ENCODE measurements at places on chromosomes 11 and 22.

GRCh38 chr22:40499209-40499623 is 128.8 kb downstream of the SGSM3 start:
- no peak for DNase-seq

DNA sequence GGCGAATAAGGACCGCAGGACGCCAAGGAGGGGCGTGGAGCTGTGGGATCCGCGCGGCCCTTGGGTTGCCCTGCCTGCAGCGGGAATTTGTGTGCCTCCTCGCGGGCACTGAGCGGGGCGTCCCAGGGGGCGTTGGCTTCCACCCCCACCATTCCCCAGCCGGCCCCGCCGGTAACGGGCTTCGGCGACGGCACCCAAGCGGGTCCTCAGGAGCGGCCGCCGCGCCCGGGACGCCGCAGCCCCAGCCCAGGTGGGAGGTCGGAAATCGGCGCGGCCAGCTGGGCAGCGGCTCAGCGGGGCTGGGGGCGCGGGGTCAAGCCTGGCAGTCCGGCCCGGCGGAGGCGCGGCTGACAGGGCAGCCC is 320 bp downstream of the CLTCL1 start:
- peak; percentile 39 for DNase-seq

DNA sequence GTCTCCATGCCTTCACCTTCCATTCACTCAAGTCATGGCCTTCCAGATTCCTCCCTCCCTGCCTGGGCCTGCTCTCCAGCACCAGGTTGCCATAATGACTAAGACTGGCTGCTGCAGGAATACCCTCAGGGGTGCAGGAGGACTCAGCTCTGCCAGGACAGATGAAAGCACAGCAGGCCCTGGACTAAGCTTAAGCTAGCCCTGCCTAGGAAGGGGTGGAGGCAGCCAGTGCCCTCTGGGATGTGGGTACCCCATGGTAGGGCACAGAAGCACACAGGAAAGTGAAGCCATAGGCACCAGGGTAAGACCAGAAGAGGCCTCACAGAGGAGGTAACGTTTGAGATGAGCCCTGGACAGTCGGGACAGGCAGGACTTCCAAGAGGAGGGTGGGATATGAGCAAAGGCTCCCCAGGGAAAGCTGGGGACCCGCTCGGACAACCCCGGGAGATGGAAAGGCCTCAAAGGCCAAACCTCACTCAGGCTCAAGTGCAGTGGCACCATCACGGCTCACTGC is 3.0 kb upstream of the RIN1 start:
- DNase-seq: no peak

- DNase-seq: no peak
Observed at GRCh38 chr11:103987629-103988594, 48.5 kb upstream of the DDI1 start.

DNA sequence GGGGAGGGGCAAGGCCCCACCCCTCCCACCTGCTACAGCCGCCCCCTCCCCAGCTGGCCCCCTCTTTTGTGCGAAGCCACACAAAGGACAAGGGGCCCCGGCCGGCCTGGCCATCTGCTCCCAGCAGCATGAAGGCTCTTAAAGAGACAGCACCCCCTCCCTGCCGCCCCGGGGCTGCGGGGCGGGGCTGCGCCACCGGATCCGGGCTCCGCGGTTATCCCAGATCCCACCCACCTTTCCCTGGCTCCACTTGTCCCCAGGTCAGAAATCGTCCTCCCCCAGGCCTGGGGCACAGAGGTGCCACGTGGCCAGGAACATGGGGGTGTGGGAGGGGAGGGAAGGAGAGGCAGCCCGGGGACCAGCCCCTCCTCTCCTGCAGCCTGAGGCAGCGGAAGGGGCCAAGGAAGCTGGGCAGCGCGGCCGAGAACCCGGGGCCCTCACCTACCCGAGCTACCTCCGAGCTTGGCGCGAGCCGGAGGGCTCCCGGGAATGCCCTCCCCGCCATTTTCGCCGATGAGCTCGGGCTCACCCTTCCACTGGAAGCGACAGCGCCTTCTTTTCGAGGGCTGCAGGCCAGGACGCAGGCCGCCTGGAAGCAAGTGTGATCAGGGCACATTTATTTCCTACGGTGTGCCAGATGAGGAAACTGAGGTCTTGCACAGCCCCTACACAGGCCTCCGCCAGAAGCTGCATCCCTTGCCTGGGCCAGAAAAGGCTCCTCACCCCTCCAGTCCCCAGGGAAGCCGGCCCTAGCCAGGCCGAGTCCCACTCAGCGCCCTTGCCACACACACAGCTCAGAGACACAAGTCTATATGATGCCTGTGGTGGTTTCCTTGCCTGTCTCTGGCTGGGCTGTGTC is 2.5 kb upstream of the RCOR2 start:
- DNase-seq: no peak

DNA sequence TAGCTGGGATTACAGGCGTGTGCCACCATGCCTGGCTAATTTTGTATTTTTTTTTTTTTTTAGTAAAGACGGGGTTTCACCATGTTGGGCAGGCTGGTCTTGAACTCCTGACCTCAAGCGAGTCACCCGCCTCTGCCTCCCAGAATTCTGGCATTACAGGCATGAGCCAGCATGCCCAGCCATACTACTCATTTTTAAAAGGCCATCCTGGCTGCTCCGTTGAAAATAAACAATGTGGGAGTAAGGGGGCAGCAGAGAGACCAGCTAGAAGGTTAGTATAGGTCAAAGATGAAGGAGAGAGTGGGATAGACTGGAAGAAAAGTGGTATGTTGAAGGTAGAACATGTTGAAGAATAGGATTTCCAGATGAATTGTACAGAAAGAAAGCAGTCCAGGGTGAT is 17.6 kb upstream of the LIN7C start:
- DNase-seq: no peak

- peak; percentile 86 for DNase-seq
Observed at GRCh38 chr11:66421492-66422205, 814 bp downstream of the NPAS4 start.

DNA sequence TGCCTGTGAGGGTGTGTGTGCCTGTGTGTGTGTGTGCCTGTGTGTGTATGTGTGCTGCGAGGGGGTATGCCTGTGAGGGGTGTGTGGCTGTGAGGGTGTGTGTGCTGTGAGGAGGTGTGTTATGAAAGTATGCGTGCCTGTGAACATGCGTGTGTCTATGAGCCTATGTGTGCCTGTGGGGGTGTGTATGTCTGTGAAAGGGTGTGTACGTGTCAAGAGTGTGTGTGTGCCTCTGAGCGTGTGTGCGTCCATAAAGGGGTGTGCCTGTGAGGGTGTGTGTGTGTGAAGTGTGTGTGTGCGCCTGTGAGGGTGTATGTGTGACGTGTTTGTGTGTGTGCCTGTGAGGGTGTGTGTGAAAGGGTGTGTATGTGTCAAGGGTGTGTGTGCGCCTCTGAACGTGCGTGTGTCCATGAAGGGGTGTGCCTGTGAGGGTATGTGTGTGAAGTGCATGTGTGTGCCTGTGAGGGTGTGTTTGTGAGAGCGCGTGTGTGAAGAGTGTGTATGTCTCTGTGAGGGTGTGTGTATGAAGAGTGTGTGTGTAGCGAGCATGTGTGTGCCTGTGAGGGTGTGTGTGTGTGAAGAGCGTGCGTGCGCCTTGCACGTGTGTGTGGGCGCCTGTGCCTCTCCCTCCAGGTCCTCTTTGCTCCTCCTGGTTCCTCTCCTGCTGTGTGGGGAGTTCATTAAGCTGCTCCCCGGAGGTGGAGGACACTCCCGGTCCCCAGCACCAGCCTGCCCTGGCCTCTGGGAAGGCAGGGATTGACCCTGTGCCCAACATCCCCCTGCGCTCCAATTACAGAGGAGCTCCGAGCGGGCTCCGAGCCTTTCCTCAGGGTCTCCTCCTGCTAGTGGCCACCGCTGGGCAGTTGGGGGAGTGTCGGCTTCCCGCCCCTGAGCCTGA is 53.3 kb downstream of the CACNA1I start:
- DNase-seq: no peak

GRCh38 chr22:34814260-34815025 is 251.5 kb upstream of the ISX start:
- no peak for DNase-seq

DNA sequence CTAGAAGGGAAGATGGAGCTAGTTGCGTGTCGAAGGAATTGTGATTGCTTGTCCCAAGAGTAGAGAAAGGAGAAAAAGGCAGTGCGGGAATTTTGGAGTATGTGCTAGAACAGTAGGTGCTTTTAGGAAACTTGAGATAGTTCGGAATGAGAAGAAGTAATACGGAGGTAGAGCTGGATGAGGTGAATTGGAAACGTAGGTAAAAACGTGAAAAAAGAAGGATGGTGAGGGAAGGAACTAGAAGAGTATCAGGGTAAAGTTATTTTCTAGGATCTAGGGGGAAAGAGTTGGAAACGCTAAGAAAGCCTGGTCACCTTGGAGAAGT is 1.4 kb downstream of the CEP57 start:
- no peak for DNase-seq

DNA sequence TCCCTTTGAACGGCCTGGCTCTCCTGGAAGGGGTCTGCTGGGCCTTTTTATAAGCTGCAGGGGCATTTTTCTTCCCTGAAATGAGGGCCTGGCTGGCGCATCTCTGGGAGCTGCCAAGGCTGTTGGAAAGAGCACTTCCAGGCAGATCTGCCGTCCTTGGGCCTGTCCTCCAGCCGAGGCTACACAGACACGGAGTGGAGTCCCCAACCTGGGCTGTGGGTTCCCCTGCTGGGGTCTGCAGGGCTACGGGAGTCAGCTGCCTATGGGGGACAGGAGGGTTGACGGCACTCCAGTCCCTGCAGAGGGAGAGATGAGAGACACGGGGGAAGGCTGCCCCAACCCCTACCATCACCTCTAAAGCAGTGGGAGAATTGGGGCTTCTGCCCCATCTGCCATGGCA is 606.6 kb downstream of the TBC1D22A start:
- no peak for DNase-seq

- no peak for DNase-seq
Observed at GRCh38 chr11:2776351-2777061, 76.7 kb upstream of the KCNQ1OT1 start.

DNA sequence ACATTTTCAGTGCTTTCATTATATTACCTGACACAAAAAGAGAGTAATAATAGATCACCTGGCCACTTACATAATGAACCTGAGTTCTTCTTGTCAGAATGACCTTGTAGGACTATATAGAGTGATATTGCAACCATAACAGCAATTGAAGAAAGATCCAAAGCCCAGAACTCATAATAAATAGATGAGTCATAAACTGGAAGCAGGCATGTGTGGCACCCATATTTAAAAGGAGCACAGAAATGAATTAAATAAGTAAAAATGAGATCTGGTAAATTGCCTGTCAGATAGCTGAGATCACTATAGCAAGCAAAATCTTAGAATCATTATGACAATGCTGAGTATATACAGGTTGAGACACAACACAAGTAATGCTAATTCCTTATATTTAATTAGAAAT is 331.8 kb downstream of the AASDHPPT start:
- DNase-seq: no peak

DNA sequence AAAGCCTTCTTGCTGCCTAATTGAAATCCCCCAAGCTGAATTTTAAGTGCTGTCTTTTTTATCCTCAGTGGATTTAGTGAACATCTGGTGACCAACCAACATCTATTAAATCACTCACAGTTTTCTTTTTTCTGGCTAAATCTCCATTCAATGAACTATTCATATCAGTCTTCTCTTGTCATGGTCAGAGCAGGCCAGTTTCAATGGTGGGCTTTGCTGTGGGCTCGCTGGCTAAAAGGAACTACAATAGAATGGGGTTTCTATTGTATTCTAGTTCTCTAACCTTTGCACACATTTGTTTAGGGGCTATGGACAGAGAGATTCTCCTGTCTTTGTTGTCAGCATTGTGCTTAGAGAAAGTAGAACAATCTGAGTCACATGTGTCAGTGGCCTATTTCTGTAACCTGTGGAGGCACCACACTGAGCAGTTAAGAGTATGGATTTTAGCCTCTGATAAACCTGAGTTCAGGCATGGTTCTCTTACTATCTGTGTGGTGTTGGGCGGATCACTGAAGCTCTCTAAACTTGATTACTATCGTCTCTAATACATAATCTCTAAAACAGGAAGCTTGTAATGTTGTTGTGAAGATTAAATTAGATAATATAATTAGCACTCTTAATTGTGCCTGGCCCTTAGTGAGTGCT is 94.2 kb upstream of the CADM1 start:
- DNase-seq: no peak

DNA sequence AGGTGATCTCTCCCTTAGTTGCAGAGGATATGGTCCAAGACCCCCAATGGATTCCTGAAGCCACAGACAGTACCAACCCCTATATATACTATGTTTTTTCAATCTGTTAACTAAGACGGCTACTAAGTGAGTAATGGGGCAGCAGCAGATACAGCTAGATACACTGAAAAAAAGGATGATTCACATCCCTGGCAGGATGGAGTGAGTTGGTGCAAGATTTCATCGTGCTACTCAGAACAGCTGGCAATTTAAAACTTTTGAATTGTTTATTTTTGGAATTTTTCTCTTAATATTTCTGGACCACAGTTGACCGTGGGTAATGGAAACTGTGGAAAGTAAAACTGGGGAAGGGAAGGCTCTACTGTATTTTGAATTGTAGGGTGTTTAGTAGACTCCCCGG is 17.0 kb upstream of the TMEM218 start:
- no peak for DNase-seq

DNA sequence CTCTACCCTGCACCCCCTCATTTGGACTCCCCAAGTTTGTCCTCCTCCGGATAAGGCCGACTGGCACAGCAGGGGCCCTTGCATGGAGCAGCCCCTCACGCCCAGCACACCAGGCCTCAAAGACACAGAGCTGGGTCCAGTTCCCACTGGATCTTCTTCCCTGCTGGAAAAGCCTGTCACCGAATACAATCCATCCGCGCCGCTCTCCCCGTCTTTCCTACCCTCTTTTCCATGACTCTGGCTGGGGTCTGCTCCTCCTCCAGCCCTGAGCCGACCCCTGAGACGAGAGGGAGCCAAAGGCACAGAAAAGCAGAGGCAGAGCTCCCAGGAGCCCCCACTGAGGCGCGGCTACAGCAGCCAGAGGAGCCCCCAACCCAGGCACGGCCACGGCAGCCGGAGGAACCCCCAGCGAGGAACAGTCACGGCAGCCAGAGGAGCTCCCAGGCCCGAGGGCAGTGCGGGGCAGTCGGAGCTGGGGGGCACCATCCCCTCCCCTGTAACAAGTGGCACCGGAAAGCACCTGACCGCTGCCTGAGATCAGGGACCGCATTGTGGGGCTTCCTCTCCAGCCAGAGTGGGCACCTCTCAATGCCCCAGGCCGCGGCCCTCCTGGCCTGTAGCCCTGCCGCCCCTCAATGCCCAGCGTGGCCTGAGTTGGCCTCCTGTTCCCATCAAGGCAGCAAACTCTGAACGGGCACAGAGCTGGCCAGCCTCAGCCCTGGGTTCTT is 12.0 kb downstream of the ALG12 start:
- no peak for DNase-seq

- no peak for DNase-seq
Observed at GRCh38 chr11:729492-730074, 17.7 kb upstream of the TALDO1 start.

GRCh38 chr11:46281371-46281831 is 3.9 kb downstream of the CREB3L1 start:
- no peak for DNase-seq

DNA sequence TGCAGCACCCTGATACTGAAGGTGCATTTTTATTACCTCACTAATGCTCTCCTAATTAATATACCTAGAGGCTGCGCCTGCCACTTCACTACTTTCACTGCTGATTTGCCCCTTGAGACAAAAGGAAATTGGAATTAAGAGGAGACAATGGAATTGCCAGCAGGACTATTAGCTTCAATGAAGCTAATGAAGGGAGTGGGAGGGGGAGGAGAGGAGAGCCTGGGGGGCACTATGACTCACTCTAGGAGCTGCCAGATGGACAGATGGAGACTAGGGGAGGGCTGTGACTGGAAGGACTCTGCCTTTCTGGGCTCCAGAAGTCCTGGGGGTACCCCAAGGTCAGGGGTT is 102.8 kb upstream of the DRD2 start:
- no peak for DNase-seq

GRCh38 chr11:42631220-42631843 is 680.5 kb upstream of the API5 start:
- DNase-seq: no peak

Measured in T-helper 9 cell (primary cell).